ENCODE measurements at places on chromosomes 11 and 22.

GRCh38 chr11:90133560-90134477, 644 bp upstream of the NAALAD2 start:
- DNase-seq: no peak

DNA sequence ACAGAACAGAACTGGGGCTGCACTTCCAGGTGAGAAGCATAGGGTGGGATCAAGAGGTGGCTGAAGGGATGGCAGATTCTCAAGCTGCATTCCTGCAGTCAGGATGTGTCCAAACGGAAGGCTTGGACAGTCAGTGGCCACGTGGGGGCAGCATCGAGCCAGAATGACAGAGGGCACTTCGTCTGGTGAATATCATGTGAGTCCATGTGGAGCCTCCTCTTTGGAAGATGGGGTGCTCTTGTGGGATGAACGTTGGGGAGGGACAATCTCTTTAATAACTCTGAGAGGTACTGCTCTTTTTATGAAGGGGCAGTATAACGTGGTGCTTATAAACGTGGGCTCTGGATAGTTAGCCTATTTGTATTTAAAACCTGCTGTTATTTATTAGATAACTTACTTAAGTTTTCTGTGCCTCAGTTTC, 154.9 kb upstream of the NAV2 start:
- peak; percentile 64 for DNase-seq

DNA sequence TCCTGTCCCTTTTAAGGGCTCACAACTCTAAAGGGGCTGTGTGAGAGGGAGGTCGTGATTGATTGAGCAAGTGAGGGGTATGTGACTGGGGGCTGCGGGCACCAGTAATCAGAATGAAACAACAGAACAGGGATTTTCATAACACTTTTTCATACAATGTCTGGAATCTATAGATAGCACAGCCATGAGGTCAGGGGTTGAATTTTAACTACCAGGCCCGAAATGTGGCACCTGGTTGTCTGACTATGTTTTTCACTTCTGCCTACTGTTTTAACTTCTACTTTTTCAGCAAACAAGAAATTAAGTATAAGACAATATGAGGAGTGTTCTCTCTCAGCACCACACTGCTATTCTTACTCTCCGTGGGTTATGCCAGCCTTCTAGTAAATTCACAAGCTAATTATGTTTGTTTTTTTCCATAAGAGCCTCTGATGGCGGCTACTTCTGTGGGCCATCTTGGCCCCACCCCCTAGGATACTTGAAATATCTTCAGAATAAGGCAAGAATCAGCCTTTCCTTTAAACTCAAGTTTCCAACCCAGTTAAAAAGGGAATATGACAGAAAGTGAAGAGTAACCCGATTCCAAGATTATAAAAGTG, 552.8 kb upstream of the CHORDC1 start:
- DNase-seq: no peak

GRCh38 chr11:119166368-119167076, 2.0 kb upstream of the NLRX1 start:
- DNase-seq: no peak

- DNase-seq: no peak
These were observed 87.5 kb upstream of the TBCEL start for GRCh38 chr11:120936356-120936755.

DNA sequence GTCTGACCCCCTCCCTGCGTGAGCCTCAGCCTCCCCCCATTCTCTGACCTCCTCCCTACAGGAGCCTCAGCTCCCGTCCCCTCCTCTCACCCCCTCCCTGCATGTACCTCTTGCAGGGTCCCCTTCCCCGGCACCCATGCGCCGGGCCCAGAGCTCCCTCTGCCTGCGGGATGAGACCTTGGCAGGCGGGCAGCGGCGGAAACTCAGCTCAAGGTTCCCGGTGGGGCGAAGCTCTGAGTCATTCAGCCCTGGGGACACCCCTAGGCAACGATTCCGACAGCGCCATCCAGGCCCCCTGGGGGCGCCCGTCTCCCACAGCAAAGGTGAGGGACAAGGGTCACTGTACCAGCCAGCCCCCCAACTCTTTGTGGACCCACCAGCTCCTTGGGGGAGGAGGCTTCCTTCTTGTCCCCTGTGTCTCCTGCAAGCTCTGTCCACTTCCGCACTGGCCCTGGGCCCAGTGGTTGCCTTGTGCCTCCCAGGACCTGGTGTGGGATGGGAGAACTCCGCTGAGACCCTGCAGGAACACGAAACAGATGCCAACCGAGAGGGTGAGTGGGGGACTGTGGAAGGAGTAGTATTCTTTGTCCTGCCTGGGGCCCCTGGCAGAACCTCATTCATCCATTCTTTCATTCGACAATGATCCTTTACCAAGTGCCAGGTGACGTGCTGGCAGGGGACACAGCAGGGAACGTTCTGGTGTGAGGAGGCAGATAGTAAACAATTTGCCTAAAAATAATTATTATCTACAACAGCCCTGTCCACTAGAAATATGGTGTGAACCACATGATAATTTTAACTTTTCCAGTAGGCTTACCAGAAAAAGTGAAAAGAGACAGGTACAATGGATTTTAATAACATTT, 3.7 kb upstream of the RPS6KA4 start:
- peak; percentile 71 for DNase-seq

DNA sequence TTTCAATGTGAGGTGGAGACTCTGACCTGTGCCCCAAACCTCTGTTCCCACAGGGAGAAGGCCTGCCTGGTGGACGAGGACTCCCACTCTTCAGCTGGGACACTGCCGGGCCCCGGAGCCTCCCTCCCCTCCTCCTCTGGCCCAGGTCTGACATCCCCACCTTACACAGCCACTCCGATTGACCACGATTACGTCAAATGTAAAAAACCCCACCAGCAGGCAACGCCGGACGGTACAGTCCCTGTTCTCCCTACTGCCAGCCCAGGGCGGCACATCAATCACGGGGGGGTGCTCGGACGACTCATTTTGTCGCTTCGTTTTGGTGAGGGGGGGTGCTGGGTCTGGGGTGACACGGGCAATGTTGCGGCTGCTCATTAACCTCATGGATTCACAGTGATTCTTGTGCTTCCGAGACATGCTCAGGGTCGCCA, 83.3 kb upstream of the SUSD2 start:
- no peak for DNase-seq

GRCh38 chr11:129895126-129896041, at the start of gene NFRKB:
TSS of gene NFRKB (minus strand) at chr11:129895578. CDS start at chr11:129892849, 2,729 bp downstream.
- DNase-seq: peak; percentile 73

- no peak for DNase-seq
These were observed 2.5 kb downstream of the PARVG start for GRCh38 chr22:44183287-44183588.

GRCh38 chr11:114091516-114092397, 32.2 kb downstream of the ZBTB16 start:
- no peak for DNase-seq

- no peak for DNase-seq
These were observed 98.7 kb downstream of the WNT7B start for GRCh38 chr22:45878051-45878781.

- no peak for DNase-seq
These were observed 125.2 kb upstream of the SPON1 start for GRCh38 chr11:13837286-13837685.

GRCh38 chr22:23075525-23076216, 5.4 kb downstream of the GNAZ start:
- no peak for DNase-seq

- no peak for DNase-seq
These were observed 375.6 kb upstream of the CCDC90B start for GRCh38 chr11:83661491-83662350.

- peak; percentile 75 for DNase-seq
These were observed 46.4 kb downstream of the MORC2 start for GRCh38 chr22:30922151-30922611.

GRCh38 chr11:102760344-102761035, 19.9 kb downstream of the MMP10 start:
- DNase-seq: peak; percentile 97

DNA sequence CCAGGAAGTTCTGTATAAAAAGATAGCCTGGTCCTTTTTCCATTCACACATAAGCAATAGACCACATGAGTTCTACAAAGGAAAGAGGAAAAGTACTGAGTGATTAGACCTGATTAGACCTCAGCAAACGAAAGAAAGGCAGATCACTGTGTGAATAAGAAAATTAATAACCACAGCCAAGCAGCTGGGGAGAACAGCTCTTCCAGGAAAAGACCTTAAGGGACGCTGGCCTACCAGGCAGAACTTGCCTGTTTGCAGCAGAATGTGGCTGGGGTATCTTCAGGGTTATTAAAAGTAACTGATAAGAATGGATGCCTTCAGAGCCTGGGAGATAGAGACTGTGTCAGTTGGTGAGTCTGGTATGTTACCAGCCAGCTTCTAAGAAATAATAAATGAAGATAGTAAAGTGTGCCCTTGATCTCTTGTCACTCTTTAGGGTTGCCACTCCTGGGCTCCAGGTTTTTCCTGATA, 172.9 kb downstream of the DBX1 start:
- DNase-seq: no peak

DNA sequence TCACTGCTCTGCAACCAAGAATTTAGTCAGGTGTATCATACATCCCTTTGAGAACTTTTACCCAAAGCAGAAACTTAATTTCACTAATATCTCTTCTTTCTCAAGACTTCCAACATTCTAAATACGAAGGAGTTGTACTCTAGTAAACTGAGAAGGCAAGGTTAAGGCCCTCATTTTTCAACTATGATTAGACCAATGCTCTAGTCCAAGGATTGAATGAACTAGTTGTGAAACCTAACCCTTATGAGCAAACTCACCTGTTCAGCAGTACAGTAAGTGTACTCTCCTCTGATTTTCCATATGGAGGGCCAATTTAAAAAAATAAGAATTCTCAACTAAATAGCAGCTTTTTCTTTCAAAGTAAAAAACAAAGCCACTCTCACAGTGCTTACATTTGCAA, 180.0 kb upstream of the C11orf58 start:
- DNase-seq: no peak

GRCh38 chr11:79458709-79459108, 17.9 kb upstream of the TENM4 start:
- peak; percentile 63 for DNase-seq

GRCh38 chr11:111465400-111465799, 46.8 kb downstream of the BTG4 start:
- DNase-seq: no peak

DNA sequence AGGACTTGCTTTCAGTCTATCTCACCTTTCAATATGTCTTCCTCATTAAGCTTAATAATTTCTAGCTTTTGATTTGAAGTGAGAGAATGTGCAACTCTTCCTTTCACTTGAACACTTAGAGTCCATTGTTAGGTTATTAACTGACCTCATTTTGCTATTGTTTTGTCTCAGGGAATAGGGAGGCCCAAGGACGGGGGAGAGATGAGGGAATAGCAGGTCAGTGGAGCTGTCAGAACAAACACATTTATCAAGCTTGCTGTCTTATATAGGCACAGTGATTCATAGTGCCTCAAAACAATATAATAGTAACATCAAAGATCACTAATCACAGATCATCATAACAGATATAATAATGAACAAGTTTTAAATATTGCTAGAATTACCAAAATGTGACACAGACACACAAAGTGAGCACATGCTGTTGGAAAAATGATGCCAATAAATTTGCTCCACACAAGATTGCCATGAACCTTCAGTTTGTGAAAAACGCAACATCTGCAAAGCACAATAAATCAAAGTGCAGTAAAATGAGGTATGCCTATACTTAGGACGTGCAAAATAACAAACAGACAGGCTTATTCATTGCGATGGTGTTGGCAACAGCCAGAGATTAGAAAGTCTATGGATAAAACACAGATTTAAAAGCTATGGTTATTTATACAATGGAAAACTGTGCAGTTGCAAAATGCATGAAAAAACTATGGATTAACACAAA, 106.3 kb upstream of the TEAD1 start:
- DNase-seq: no peak

DNA sequence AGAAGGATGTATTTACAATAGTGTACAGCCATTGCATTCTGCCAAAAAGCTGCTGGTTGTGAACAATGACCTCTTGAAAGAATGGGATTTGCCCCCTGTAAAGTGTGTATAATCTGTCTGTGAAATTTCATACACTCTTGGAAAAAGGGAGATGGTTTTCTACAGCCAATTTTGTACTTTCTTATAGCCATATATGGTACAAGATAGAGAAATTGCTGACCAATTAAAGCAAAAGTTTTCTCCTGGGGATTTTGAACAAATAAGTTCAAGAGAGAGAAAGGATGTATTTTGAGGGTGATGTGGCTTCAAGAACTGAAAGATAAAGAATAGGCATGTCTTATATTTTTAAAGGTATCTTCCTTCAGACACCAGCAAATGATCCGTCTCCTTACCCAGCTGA, 211.0 kb downstream of the NAV2 start:
- DNase-seq: no peak

DNA sequence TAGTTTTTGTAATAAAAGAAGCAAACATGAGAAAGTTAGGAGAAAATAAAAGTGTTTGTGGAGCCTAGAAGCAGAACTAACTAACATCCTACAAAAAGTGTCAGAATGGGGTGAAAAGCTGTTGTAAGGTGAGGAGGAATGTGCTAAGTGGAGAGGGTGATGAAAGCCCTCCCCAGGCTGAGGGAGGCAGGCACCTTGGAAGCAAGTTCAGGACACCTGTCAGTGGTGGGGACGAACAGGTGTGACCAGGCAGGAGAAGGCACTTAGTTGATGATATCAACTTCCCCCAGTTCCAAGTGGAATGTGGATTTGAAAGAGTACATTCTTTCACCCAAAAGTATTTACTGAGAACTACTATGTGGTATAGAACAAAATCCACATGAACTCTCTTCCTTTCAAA, 18.7 kb upstream of the BMAL1 start:
- DNase-seq: no peak

- DNase-seq: no peak
These were observed 15.6 kb downstream of the TOM1 start for GRCh38 chr22:35315141-35315854.

- no peak for DNase-seq
These were observed 674.1 kb upstream of the ARHGAP42 start for GRCh38 chr11:100013011-100013410.

- DNase-seq: no peak
These were observed 38.8 kb upstream of the PHF21A start for GRCh38 chr11:46160100-46160499.

DNA sequence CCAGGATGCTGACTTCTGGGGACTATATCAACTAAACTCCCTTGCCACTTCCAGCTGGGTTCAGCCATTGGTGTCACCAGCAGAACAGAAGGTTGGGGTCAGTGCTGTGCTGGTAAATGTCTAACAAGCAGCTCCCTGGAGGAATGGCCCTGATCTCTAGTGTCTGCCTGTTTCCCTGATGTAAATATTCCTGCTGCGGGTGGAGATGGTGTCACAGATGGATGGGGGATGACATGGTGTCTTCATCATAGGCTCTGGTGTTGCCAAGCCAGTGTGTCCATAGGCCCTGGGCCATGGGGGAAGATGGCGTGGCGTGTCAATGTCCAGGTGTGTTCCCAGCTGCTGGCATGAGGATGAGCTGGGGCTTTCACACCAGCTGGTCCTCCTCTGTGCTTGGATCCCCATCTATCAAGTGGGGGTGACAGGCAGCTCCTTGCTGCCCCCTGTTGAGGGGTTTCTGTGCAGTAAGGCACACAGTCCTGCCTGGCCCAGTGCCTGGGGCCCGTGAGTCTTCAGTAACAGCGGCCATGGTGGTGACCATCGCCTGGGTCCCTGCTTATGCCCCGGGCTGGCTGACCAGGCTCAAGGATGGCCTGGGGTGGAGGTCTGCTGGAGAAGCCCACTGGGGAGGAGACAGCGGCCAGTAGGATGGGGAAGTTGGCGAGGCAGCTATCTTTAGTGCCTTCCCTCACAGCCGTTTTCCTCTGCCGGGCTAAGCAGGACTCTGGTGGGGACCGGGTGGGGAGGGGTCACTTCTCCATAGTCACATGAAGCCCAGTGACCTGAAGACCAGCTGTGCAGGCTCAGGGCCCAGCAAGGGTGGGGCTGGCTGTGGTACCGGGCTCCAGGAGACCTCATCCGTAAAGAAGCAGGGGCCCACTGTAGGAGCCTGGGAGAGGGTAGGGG, 12.7 kb downstream of the RPL3 start:
- peak; percentile 27 for DNase-seq

- no peak for DNase-seq
These were observed 325.4 kb downstream of the BRD1 start for GRCh38 chr22:49502126-49502826.

Measured in inflammatory macrophage treated with lipopolysaccharide for 4 hours (primary cell).